Activated naive CD4-positive, alpha-beta T cell treated with Interleukin-2 at 50 U/mL for 16 hours (primary cell): ENCODE measurements at places on chromosomes 6 and 20.
A peak's percentile ranks its signal among the peaks of the same experiment; 100 is the strongest.

- no peak for DNase-seq
Measured at GRCh38 chr20:17461941-17462340, 69.2 kb downstream of the BFSP1 start.

DNA sequence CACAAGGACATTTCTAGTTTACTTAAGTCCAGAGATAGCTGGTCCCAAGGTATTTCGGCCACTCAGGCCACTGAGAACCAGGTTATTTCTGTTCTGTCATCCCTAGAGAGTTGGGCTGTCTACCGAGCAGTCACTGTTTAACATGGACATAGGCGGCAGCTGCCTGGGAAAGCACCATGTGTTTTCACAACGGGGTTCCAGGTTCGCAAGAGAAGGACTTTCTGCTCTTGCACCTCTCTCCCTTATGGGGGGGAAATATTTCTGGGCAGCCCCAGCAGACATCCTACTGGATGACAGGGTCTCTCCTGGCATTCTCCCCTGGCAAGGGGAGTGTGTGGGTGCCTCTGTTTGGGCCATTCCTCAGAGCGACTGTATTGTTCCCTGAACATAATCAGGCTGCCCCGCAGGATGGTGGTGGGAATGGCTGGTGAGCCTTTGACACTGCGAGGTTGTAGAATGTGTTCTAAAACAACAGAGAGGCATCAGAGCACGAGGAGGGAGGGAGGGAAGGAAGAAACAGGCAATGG, 64.4 kb upstream of the DUSP22 start:
- no peak for DNase-seq

DNA sequence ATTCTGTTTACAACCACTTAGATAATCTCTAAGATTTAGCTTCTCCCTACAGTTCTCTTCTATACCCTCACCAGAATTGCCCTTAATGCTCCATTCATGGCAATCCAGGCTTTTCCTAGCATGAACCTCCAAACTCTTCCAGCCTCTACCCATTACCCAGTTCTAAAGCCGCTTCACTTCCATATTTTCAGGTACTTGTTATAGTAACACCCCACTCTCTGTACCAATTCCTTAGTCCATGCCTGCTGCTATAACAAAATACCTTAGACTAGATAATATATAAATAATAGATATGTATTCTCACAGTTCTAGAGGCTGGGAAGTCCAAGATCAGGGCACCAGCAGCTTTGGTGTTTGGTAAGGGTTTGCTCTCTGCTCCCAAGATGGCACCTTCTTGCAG, 16.5 kb upstream of the TRERF1 start:
- no peak for DNase-seq

- no peak for DNase-seq
Measured at GRCh38 chr6:136890986-136891385, 31.1 kb upstream of the SLC35D3 start.

DNA sequence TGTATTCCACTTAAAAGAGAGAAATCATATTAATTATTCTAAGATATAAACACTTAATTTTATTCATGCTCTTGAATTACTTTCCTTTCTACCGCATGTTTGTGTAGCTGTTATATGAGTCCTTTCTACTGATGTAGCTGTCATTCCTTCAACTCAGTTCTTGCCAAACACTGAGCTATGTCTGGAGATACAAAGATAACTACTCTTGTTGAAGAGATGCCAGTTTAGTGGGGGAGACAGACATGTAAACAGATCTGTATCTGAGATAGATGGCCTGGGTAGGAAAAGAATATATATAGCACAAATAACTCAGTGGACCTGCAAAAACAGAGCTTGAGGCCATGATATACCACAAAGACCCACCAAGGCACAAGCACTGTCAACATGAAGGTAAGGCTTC, 157.3 kb downstream of the BTBD9 start:
- DNase-seq = no peak

DNA sequence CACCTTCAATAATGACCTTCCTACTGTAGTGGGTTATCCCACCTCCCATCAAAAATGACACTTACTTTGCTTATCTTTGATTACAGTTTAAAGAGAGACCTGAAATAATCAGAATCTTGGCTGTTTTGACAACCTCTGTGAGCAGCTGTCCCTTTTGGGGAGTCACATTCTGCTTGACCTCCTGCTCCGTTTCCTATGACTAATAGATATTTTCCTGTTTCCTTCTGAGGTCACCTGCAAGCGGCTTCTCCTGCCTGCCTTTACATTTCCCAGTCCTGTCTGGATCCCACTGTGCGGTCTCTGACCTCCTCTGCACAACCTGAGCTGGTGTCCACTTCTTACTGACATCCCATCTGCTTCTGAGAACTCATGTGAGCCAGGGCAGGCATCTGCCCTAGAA, 54.2 kb downstream of the TRAM2 start:
- DNase-seq = no peak

- no peak for DNase-seq
Measured at GRCh38 chr6:97917369-97917768, 634.4 kb upstream of the MMS22L start.

GRCh38 chr6:44676826-44677433, 289.4 kb downstream of the CDC5L start:
- DNase-seq = no peak

GRCh38 chr20:62603021-62603906, 39.0 kb upstream of the SLCO4A1 start:
- DNase-seq = peak; percentile 40

- DNase-seq = no peak
Measured at GRCh38 chr6:53945765-53946407, 151.1 kb downstream of the LRRC1 start.

DNA sequence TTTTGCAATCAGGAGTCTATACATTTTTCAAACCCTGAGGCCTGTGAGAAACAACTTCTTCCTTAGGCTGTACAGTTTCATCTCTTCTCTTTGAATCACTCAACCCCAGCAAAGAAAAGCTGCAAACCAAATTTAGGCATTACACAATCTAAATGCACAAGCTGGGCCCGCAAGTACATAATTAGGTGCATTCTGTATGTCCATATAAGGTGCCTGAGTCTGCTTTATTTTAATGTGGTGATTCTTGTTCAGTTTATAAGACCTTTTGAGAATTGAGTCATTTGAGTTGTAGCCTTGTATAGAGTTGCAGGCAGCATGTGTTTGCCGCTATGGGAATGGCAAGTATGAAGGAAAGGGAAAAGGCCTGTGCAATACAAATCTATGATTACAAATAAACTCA, 709.6 kb upstream of the MARCKS start:
- DNase-seq = no peak

GRCh38 chr20:58344741-58345140, 35.2 kb downstream of the RAB22A start:
- DNase-seq = no peak

GRCh38 chr20:34475979-34476736, 40.1 kb upstream of the DYNLRB1 start:
- DNase-seq = peak; percentile 32

- DNase-seq = no peak
Measured at GRCh38 chr6:88804701-88805100, 158.7 kb downstream of the RNGTT start.

DNA sequence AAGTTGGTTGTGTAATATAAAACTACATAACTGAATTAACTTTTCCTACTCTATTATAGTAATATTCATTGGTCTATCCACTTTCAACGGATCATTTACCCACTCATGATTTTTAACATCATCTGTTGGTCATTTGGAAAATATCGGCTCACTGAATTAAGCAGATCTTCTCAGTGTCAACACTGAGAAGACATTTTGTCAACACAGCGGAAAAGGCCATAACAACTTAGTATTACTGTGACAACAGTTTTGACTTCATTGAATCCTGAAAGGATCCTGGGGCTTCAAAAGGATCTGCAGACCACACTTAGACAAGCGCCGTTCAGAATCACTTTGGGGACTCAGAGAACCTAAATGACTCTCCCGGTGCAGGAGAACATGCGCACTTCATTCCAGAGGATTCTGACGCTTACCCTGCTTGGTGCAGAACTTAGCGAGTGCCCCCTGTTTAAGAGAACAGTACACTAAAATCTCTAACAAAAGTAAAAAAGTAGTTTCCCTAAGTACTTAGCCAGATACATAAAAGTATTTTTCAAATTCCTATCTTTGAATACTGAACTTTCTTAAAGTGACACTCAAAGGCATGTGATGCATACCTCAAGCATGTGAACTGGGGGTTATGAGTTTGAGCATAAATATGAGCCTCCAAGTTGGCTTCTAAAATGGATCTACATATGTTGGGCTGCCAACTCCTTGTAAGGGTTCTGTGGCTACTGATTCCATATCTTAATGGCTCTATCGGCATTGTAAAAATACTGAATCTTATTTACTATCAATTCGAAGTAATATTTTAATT, 4.0 kb downstream of the ZBTB2 start:
- no peak for DNase-seq

GRCh38 chr6:41964201-41964887, 22.7 kb upstream of the CCND3 start:
- no peak for DNase-seq
